ENCODE measurements at places on chromosomes 4 and X.

DNA sequence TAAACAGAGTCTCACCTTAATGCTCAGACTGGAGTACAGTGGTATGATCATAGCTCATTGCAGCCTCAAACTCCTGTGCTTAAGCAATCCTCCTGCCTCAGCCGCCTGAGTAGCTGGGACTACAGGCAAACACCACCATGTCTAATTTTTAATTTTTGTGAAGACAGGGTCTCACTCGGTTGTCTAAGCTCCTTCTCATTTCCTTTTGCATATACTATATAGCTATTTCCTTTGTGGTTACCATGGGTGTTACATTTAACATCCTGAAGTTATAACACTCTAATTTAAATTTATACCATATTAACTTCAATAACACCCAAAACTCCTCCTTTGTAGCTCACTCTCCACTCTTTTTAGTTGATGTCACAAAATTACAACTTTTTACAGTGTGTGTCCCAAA lies 114.3 kb downstream of the DCK start:
- no peak for DNase-seq

DNA sequence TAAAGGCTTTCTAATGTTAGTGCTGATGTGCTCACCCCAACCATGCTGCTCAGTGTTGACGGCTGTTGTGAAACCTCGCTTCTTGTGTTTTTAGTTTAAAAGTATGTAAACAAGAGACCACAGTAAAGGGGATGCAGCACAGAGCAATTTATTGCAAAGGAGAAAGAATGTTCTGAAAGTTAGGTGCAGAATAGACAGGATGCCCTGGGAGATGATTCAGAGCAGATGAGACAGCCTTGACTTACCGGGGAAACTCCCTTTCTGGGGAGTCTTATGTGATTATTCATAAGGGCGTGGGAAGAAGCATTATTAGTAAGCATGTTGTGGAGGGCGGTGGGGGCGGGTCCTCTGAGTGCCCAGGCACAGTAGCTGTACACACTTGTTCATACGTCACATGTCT lies 47.7 kb downstream of the EVC start:
- no peak for DNase-seq

DNA sequence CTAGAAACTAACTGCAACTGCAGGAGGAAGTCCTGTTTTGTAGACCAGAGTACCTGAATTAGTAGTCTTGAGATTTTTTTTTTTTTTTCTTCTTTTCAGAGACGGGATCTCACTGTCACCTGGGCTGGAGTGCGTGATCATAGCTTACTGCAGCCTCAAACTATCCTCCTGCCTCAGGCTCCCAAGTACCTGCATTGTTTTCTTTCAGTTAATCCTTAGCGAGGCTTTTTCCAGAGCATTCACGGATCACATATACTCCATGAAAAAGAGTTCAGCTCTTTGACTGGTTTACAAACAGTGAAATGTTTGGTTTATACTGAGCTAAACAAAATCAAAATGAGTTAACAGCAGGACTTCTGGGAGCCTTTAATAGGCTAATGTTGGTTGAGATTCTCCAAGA lies 45.8 kb downstream of the KLHL15 start:
- no peak for DNase-seq

DNA sequence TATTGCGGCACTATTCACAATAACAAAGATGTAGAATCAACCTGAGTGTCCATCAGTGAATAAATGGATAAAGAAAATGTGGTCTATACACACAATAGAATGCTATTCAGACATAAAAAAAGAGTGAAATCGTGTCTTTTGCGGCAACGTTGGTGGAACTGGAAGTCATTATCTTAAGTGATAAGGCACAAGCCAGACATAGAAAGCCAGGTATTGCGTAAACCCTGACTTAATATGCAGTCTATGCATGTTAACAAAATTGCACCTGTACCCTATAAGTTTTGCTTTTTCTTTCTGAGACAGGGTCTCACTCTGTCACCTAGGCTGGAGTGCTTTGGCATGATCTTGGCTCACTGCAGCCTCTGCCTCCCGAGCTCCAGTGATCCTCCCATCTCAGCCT lies 28.6 kb downstream of the KIAA0232 start:
- no peak for DNase-seq

- DNase-seq: no peak
Observed at GRCh38 chrX:32780109-32780508, 431.2 kb downstream of the DMD start.

GRCh38 chrX:9746148-9746888 lies 19.3 kb downstream of the GPR143 start:
- DNase-seq: no peak

- DNase-seq: no peak
Observed at GRCh38 chr4:95532305-95532704, 16.5 kb downstream of the UNC5C start.

DNA sequence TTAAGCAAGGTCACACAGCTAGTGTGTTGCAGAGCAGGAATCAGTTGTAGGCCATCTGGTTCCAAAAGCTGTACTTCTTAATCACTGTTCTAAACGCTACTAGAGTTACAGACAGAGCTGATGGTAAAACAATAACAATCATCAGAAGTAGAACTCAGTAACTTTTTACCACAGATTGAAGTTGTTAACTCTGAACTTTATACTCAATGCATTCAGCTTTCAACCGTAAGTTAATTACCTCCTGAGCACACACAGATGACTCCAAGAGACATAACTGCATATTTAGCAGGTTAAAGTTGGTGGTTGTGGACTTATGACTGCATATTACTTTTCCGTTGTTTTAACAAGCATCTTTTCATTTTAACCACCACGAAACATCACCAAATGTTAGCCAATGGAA lies 127.3 kb downstream of the PRSS12 start:
- DNase-seq: no peak

GRCh38 chr4:120673696-120674095 lies 248.8 kb downstream of the PRDM5 start:
- no peak for DNase-seq

DNA sequence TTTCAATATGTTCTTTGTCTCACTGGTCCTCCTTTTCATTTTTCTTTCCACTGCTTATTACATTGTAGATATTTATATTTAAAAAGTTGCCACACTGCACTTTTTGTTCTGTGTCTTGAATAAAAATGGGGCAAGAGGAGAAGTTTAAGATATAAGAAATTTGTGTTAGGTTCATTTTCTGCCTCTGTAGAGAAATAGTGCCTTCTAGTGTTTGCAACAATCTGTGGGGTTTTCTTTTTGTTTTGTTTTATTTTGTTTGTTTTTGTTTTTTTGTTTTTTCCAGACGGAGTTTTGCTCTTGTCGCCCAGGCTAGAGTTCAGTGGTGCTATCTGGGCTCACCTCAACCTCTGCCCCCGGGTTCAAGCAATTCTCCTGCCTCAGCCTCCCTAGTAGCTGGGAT lies 20.1 kb upstream of the SMIM14 start:
- no peak for DNase-seq

GRCh38 chrX:122586831-122587230 lies 597.2 kb upstream of the GRIA3 start:
- no peak for DNase-seq
